ENCODE measurements at places on chromosomes 12 and 14. TPM values are rescaled to one million over a fixed set of nuclear protein-coding genes. Genes with fewer than 3 reads are reported as not detected.

The KRT4 gene
- not detected for total RNA-seq

The LRRK2 gene
- 1.2 TPM for total RNA-seq

The NOVA1 gene
- 0.32 TPM for total RNA-seq

The LAG3 gene
- total RNA-seq = 0.16 TPM

The AMN gene
- total RNA-seq = under 0.01 TPM

The CPNE6 gene
- total RNA-seq = not detected

The A2M gene
- 198 TPM for total RNA-seq

The SSPN gene
- under 0.01 TPM for total RNA-seq

The PHLDA1 gene
- 31.0 TPM for total RNA-seq

The RFLNA gene
- 0.13 TPM for total RNA-seq

The CAMKK2 gene
- 34.9 TPM for total RNA-seq

The SETD3 gene
- 53.7 TPM for total RNA-seq

The DAO gene
- total RNA-seq = not detected

The SERPINA1 gene
- not detected for total RNA-seq

The PELI2 gene
- 12.1 TPM for total RNA-seq

The KCNC2 gene
- total RNA-seq = 0.32 TPM

The KLHL33 gene
- total RNA-seq = under 0.01 TPM

The GCN1 gene
- total RNA-seq = 67.8 TPM

The GPR65 gene
- 0.44 TPM for total RNA-seq

The HOXC12 gene
- not detected for total RNA-seq

The KLRF1 gene
- total RNA-seq = 0.16 TPM

The HOXC13 gene
- not detected for total RNA-seq

Measured in bladder microvascular endothelial cell (primary cell).